Activated T-cell treated with anti-CD3 and anti-CD28 coated beads for 1 hour (primary cell): ENCODE measurements at places on chromosomes 7 and 10.

GRCh38 chr10:120606051-120606764 is 149.2 kb downstream of the PLPP4 start:
- no peak for DNase-seq

- DNase-seq, result peak; percentile 33
These were observed 1.3 kb upstream of the NMT2 start for GRCh38 chr10:15169555-15170401.

- no peak for DNase-seq
These were observed 17.9 kb downstream of the COPG2 start for GRCh38 chr7:130650611-130651120.

GRCh38 chr7:24475166-24475961 is 97.9 kb upstream of the PALS2 start:
- DNase-seq, result no peak

- DNase-seq, result no peak
These were observed 3.5 kb downstream of the ESYT2 start for GRCh38 chr7:158825628-158826289.

- DNase-seq, result no peak
These were observed 34.0 kb downstream of the PSAP start for GRCh38 chr10:71816936-71817618.

DNA sequence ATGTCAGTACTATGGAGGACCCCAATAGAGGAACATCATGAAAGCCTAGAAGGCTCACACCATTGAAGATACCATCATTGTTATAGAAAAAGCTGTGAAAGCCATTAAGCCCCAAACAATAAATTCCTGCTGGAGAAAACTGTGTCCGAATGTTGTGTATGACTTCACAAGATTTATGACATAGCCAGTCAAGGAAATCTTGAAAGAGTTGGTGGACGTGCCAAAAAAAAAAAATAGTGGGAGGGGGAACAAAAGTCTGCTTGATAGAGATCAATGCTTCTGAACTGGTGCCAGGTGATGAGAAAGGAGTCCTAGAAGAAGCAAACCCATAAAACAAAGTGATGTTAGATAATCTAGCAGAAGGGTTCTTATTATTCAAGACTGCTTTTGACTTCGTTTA is 41.2 kb downstream of the RALA start:
- DNase-seq, result no peak

DNA sequence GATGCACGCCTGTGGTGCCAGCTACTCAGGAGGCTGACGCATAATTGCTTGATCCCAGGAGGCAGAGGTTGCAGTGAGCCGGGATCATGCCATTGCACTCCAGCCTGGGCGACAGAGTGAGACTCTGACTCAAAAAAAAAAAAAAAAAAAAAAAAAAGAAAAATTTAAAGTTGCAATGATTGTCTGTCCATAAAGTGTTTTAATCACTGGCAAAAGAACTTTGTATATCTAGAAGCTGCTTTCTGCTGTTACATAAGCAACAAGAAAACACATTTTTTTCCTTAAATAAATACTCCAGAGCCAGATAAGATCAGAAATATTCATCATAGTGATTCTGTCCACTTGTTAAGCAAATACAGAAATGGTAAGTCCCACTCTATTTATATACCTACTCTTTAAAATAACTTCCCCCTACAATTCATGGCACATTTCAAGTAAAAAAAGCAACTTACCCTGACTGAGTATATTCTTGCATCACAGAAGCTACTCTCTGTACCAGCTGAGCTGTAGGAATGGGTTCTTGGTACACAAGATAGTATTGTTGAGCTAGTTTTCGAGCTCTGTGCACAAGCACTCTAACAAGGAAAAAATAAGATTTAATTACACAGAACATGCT is 7.6 kb downstream of the PSMA2 start:
- no peak for DNase-seq

GRCh38 chr7:28478656-28479055 is 66.3 kb downstream of the CREB5 start:
- DNase-seq, result no peak

- DNase-seq, result no peak
These were observed 13.0 kb upstream of the NDUFA5 start for GRCh38 chr7:123570390-123571182.

DNA sequence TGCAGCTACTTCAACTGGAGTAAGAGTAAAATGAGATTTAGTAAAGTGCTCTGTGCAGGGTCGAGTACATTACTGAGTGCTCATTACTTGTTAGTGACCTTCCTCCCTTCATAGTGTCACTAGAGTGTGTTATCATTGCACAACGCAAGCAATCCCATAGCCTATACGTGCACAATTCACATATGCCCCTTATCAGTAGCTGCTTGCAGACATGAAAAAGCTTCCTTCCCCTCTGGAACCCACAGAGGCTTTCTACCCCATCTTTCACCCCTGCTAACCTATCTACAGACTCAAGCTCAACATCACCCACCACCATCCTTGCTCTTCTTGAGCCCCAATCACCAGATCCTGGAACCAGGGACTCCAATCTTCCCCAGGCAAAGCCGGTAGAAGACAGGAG is 59.3 kb downstream of the C7orf25 start:
- no peak for DNase-seq

DNA sequence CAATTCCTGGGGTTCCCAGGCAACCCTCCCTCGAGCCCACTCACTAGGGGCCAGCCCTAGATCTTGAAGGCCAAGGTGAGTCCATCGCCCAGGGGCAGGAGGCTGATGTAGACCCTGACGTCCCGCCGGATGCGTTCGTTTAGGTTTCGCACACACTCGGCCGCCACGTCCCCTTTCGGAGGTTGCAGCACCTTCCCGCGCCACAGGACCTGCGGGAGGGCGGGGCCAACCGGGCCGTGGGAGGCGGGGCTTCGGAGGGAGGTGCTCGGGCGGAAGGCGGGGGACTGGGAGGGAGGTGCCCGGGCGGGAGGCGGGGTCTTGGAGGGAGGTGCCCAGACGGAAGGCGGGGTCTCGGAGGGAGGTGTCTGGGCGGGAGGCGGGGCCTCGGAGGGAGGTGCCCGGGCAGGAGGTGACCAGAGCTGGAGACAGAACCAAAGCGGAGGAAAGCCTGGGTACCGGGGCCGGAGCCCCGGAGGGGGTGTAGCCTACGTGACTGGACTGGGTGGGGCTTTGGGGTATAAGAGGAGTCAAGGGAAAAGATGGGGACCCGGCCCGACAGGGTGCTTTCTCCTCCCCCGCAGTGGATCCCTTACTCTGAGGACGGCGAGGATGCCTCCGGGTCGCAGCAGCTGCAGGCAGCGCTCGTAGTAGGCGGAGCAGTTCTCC is 1.6 kb downstream of the COMTD1 start:
- peak; percentile 97 for DNase-seq

- DNase-seq, result no peak
These were observed 88.2 kb downstream of the RGS10 start for GRCh38 chr10:119454316-119454715.

- DNase-seq, result no peak
These were observed 16.6 kb upstream of the ASB4 start for GRCh38 chr7:95469187-95469586.

DNA sequence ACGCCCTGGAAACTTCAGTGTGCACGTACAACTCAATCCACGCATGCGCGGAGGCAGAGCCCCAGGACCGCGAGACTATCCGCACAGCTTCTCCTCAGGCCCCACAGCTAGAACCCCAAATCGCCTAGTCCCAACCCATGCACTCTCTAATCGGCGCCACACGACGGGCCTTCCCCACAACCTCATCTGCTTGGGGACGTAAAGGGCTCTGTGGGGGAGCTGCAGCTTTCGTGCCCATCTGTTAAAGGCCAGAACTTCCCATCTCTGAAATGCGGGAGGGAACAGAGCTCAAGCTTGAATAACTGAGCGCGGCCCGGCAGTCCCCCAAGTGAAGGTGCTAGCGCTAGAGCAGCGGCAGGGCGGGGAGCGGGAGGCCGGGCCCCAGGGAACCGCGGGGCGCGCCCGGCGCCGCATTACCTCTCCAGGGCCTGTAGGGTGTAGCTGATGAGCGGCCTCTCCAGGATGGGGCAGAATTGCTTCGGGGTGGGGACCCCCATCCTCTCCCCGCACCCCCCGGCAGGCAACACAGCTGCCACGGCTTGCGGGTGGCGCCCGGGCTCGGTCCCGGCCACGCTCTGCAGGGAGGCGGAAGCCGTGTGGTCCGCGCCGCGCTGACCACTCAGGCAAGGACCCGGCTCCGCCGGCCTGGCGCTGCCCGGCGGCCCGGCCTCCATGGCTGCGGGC is 547 bp downstream of the CRPPA start:
- peak; percentile 76 for DNase-seq

DNA sequence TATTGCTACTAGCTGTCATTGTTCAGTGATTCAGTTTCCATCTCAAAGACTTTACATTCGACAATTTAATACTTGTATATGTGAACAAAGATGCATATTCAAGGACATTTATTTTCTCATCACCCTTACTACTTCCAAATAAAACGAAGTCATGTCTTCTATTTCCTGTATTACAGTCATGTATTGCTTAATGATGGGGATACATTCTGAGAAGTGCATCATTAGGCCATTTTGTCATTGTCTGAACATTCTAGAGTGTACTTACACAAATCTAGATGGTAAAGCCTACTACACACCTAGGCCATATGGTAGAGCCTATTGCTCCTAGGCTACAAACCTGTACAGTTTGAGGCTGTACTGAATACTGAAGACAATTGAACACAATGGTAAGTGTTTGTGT is 6.5 kb downstream of the C10orf95 start:
- no peak for DNase-seq

- DNase-seq, result no peak
These were observed 37.1 kb downstream of the CAMK2B start for GRCh38 chr7:44288381-44288685.

- DNase-seq, result no peak
These were observed 118.8 kb downstream of the IQUB start for GRCh38 chr7:123415625-123416024.

GRCh38 chr10:5291501-5292195 is 73.1 kb upstream of the UCN3 start:
- DNase-seq, result peak; percentile 54

GRCh38 chr7:831596-832166 is 595 bp upstream of the SUN1 start:
- DNase-seq, result no peak

DNA sequence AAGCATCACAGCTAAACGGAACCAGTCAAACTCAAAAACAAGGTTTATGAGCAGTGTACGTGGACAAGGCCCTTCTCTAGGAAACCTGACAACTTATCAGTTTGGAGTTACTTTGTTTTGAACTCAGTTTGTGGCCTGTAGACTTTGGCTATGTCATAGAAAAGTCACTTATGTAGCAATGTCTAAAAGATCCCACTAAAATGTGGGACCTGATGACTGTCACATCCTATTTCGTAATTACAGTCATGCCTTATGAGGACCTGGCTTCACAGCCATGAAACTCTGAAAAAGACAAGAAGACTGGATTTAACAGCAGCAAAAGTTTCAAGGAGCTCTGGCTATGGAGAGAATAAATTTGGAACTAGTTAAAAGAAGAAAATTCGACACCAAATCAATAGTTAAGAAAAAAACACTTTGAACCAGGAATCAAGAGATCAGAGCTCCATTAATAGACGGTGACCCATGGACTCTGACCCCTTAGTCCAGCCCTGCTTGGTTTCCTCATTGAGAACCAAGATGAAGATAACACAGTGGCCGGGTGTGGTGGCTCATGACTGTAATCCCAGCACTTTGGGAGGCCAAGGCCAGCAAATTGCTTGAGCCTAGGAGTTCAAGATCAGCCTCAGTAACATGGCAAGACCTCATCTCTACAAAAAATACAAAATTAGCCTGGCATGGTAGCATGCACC is 204.3 kb downstream of the SFMBT2 start:
- DNase-seq, result no peak

GRCh38 chr7:77537136-77537777 is at the start of gene PTPN12:
PTPN12 (plus strand) TSS chr7:77537295; CDS start chr7:77537547, 252 bp downstream.
- peak; percentile 33 for DNase-seq

GRCh38 chr7:49119706-49120105 is 195.4 kb downstream of the CDC14C start:
- no peak for DNase-seq

GRCh38 chr10:7625836-7626235 is 40.9 kb downstream of the ITIH5 start:
- DNase-seq, result no peak

DNA sequence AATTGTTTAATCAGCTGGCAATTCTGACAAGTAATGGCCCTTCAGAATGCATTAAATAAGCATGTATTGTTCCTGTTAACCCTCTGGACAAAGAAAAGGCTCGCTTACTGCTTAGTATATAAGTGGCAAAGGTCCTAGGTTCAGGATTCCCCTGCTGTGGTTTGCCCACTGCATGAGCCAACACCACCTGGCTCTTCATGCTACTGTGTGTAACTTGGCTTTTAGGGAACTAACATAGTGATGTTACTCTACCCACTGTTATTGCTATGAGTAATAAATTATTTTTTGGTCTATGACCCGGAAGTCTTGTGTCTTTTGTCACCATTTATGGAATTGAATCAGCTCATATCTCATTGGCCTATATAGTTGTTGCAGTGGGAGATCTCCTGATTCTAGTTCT is 791.7 kb upstream of the PHF14 start:
- no peak for DNase-seq

DNA sequence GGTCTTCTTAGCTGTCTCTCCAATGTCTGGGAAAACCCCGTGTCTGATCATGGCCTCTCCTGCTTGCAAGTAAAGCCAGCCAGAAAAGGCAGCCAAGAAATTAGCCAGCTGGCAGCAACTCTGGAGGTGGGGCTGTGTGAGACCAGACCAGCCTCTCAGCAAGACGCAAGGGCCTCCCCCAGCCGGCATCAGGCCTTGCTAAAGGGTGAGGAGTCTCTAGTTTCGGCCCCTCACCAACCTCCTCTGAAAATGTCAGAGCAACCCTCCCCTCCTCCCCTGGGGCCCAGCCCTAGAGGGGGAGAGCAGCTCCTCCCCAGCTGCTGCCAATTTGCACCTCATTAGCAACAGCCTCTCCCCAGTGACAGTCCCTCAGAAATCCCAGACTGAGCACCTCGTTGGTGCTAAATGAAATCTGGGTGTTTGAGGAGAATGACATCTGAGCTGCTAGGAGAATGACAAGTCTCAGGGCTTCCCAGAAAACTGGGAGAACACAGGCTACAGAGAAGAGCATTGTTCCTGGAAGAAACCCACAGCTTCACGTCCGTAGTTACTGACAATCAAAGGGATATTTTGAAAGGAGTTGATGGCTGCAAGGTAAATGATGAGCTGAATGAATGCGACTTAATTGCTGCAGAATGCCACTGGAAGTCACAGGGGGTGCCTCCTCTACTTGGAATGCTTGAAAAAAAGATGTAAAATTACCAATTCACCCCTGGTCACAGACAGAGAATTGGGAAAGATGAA is 25.9 kb downstream of the DGKI start:
- DNase-seq, result no peak

GRCh38 chr7:23285657-23286646 is 13.2 kb upstream of the MALSU1 start:
- no peak for DNase-seq
